A549 treated with Hydrocortisone at 1 μM for 4 hours (cell line): ENCODE measurements at places on chromosomes 7 and 10. TPM values are rescaled to one million over a fixed set of nuclear protein-coding genes. Genes with fewer than 3 reads are reported as not detected.

The CARD11 gene
- 1.6 to 2.5 TPM (median 1.7 TPM) in 5 replicates for total RNA-seq

The ERV3-1 gene
- 3.8 to 5.3 TPM (median 3.8 TPM) in 5 replicates for total RNA-seq

The ARPC1B gene
- 263 to 311 TPM (median 280 TPM) in 5 replicates for total RNA-seq

The AOAH gene
- 0.12 to 0.15 TPM in 2 of 5 replicates, not detected in the others for total RNA-seq

The WNT8B gene
- total RNA-seq: not detected in 5 replicates

The BAIAP2L1 gene
- total RNA-seq: 39.0 to 46.3 TPM (median 44.5 TPM) in 5 replicates

The LAMB4 gene
- 0.10 to 0.47 TPM (median 0.15 TPM) in 5 replicates for total RNA-seq

The TMEM130 gene
- total RNA-seq: 0.24 to 0.59 TPM (median 0.31 TPM) in 5 replicates

The TRIM50 gene
- total RNA-seq: not detected in 5 replicates

The PCGF5 gene
- total RNA-seq: 40.8 to 46.9 TPM (median 42.6 TPM) in 5 replicates

The PNLIP gene
- total RNA-seq: 0.07 to 0.09 TPM in 2 of 5 replicates, not detected in the others

The ADIRF gene
- 0.15 to 0.22 TPM in 2 of 5 replicates, not detected in the others for total RNA-seq

The CFTR gene
- total RNA-seq: 0.03 to 0.08 TPM in 2 of 5 replicates, not detected in the others

The COL13A1 gene
- 0.14 to 0.30 TPM (median 0.25 TPM) in 5 replicates for total RNA-seq

The SVOPL gene
- not detected in 5 replicates for total RNA-seq

The FEZF1 gene
- total RNA-seq: not detected in 5 replicates

The RARRES2 gene
- not detected in 5 replicates for total RNA-seq

The CHST15 gene
- 7.0 to 8.9 TPM (median 8.0 TPM) in 5 replicates for total RNA-seq

The TWIST1 gene
- 1.8 to 3.5 TPM (median 3.2 TPM) in 5 replicates for total RNA-seq

The PTPRE gene
- total RNA-seq: 3.5 to 6.0 TPM (median 5.6 TPM) in 5 replicates

The BLNK gene
- total RNA-seq: not detected in 5 replicates

The TET1 gene
- total RNA-seq: 0.43 to 0.90 TPM (median 0.55 TPM) in 5 replicates

The AGR3 gene
- total RNA-seq: not detected in 5 replicates

The PDK4 gene
- total RNA-seq: 19.8 to 29.9 TPM (median 26.9 TPM) in 5 replicates

The SAP25 gene
- total RNA-seq: 0.18 to 0.85 TPM (median 0.21 TPM) in 4 of 5 replicates, not detected in the other

The CDHR1 gene
- total RNA-seq: 0.02 to 0.12 TPM (median 0.09 TPM) in 5 replicates
